ENCODE measurements at places on chromosomes 11 and 22.

DNA sequence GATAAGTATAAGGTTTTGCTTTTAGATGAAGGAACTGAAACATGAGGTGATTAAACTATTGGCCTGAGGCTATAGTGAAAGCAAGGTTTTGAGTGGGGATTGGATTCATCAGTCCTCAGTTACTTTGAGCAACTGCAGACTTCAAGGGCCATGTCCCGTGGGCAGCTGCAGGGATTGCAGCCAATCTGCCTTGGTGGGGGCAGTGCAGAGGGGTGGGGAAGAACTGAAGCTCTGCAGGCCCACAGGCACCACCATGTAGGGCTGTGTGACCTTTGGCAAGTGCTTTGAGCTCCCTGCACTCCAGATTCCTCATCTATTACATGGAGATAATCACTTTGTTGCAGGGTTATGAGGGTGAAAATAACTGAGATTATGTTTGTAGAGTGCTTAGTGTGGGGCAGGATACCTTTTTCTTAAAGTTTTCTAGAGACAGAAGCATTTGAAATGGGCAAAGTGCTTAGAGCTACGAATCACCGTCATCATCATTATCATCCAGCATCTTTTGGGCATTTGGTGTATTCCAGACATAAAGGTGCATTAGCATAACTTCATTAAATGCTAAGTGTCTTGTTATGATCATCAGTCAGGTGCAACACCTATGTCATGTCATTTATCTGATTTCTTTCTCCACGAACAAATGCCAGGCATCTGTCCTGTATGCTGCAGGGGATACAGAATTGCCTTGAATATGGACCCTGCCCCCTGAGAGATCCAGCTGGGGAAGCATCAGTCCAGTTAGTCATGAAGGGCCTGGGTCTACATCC is 72.1 kb upstream of the TENM4 start:
- DNase-seq: no peak

- no peak for DNase-seq
Measured at GRCh38 chr11:95688015-95688414, 101.6 kb downstream of the FAM76B start.

GRCh38 chr11:95924414-95924760 is 480 bp upstream of the MTMR2 start:
- DNase-seq: no peak

DNA sequence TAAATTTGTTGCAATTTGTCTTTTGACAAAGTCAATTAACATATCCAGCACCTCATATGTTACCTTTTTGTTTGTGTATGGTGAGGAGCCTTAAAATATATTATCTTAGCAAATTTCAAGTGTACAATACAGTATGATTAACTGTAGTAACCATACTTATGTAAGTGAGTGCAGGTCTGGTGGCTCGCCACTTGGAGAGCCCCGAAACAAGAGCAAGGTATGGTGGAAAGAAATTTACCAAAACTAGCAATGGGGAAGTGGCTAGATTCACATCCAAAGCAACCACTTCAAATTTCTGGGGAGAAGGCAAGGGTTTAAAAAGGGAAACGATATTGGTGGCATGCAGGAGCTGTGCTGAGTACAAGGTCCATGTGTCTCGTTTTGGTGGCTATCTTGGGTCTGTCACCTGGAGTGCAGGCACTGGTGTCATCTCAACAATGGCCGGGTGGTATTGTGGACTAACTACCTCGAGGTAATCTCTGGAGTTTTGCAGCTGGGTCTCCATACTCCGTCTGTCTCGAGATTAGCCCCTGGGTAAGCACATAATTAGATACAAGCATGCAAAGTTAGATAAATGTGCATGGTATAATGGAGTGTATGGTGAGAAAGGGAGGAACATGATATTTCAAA is 8.2 kb upstream of the FNBP4 start:
- no peak for DNase-seq

- no peak for DNase-seq
Measured at GRCh38 chr22:39839917-39840510, 53.5 kb downstream of the ENTHD1 start.

GRCh38 chr11:59197991-59198390 is 14.7 kb downstream of the MPEG1 start:
- no peak for DNase-seq

GRCh38 chr11:106353031-106353430 is 275.6 kb downstream of the AASDHPPT start:
- no peak for DNase-seq

- DNase-seq: no peak
Measured at GRCh38 chr22:23090457-23090835, 20.1 kb downstream of the GNAZ start.

DNA sequence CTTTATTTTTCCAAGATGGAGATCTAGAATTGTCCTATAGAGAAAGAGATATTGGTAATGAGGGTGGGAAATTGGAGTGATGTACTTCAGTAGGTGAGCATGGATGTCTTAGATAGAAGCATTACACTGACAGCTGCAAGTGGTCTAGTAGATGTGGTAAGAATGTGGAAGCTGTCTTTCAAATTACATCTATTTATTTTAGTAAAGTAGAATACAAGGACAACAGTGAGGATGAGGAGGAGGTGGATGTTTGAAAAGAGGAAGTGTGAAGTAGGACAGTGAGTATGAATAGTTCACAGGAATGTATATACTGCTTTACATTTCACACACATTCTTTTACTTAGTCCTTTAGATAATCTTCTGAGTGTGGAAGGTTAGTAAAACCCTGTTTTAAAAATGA is 64.2 kb downstream of the HIPK3 start:
- no peak for DNase-seq

- no peak for DNase-seq
Measured at GRCh38 chr11:9103542-9104276, 12.3 kb upstream of the SCUBE2 start.

DNA sequence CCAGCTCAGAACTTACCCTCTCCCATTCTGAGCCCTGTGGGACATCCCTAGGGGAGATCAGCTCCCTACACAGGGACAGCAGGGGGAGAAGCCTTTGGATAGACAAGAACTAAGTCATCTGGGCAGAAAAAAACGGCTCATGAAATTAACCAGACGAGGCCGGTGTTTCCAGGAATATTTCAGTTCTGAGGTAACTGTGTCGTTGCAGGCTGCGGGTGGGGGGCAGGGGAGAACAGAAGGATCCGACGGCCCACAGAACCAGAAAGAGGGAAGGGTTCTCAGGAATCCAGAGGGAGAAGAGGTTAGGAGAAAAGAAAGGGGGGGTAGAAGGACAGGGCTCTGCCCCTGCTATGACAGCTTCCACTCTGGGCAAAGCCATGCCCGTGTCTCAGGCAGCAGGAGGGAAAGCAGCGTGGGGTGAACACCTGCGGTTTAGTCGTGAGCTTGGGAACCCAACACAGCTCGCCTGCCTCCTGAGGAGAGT is 3.6 kb downstream of the CLCF1 start:
- no peak for DNase-seq

GRCh38 chr11:41377709-41378394 is 81.6 kb downstream of the LRRC4C start:
- no peak for DNase-seq

DNA sequence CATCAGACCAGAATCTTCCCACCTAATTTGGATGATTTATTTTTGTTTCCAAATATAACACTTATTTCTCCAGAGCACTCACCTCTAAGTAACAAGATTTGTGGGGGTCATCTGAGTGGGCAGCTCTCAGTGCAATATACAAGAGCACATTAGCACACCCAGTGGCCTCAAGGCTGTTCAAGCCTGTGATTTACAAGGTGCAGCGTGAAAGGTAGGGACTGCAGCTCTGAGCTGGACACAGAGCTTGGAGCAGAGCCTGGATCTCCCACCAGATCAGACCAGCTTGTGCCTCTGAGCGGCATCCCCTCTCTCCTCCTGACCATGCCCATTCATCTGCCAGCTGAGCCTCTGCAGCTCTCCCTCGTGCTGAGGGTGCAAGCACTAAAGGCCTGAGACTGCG is 323.3 kb upstream of the ZC3H12C start:
- DNase-seq: peak; percentile 22

DNA sequence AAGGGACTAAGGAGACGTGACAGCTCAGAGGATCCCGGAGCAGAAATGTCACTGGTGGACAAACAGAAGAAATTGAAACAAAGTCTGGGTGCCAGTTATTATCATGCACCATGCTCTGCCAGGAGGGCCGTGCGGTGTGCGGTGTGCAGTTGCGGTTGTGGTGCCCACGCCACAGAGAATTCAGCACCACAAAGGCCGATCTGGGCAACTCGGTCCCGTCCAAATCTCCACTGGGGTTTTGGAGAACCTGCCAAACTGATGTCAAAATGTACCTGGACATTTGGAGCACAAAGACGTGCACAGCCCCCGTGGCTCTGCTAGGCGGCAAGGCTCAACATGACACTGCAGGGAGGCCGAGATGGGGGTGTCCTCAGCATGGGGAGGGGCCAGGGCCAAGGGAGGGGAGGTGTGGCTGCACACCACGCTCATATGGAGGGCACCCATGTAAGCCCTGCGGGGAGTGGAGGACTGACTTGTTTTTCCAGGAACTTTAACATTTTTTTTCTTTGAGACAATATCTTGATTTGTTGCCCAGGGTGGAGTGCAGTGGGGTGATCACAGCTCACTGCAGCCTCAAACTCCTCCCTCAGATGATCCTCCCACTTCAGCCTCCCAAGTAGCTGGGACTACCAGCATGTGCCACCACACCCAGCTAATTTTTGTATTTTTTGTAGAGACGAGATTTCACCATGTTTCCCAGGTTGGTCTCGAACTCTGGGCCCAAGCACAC is 39.4 kb downstream of the GNB1L start:
- no peak for DNase-seq

DNA sequence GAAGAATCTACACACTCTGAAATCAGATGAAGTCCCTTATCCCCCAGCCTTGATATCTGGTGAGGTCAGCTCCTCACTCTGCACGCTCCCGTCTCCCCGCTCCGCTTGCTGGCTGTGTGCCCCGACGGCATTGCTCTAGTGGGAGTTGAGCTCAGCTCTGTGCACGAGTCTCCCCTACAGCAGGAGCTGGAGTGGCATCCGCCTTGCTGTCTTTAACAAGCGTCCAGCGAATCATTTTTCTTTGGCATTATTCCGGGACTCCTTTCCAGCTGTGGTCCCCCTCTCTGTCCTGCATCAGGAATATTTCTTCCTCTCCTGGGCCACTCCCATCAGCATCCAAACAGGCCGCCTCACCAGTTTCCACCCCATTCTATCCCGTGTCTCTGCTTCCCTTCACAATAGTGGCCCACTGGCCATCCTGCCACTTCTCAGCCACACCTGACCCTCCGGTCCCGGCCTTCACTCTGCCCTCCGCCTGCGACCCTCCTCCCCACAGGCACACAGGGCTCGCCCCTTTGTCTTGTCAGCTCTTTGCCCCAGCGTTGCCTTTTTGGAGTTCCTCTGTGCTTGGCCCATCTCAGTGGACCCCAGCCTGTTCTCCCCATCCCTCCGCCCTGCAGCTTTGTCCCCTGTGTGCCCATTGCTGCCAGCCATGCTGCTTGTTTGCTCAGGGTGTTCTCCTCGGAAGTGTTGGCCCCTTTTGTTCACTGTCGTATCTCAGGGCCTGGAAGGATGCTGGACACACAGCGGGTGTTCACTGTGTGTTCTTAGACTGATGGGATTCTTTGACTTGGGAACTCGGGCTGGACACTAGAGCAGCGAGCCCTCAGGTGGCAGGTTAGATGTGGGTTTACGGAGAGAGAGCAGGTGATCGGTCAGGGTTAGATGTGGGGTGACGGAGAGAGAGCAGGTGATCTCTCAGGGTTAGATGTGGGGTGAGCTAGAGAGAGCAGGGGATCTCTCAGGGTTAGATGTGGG is 441.8 kb downstream of the TBC1D22A start:
- no peak for DNase-seq

- DNase-seq: no peak
Measured at GRCh38 chr22:41699264-41700107, at the start of gene MEI1. Gene MEI1, plus strand, starts transcription at chr22:41699503. Its CDS starts 36 bp downstream, at chr22:41699539.

- no peak for DNase-seq
Measured at GRCh38 chr22:24337894-24338645, 67.4 kb downstream of the SPECC1L start.

GRCh38 chr11:102026217-102026616 is 21.0 kb upstream of the CFAP300 start:
- no peak for DNase-seq

GRCh38 chr11:32722255-32722654 is 72.2 kb downstream of the CCDC73 start:
- no peak for DNase-seq

- no peak for DNase-seq
Measured at GRCh38 chr22:19930551-19931486, 10.8 kb upstream of the COMT start.

DNA sequence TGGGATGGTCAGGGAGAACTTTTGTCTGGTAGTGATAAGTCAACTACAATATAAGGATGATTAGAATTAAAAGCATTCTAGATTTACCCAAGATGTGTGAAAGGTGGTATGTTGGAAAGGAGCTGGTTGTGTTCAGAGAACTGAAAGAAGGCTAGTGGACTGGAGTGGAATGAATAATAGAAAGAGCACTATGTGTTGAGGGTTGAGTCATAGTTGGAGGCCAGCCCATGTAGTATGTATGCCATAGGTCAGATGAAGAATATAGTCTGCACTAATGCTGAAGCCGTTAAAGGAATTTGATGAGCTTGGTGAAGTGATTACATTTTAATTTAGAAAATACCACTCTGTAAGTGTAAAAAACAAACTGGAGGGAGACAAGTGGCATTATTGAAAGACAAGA is 514.1 kb downstream of the CNTN5 start:
- DNase-seq: no peak

DNA sequence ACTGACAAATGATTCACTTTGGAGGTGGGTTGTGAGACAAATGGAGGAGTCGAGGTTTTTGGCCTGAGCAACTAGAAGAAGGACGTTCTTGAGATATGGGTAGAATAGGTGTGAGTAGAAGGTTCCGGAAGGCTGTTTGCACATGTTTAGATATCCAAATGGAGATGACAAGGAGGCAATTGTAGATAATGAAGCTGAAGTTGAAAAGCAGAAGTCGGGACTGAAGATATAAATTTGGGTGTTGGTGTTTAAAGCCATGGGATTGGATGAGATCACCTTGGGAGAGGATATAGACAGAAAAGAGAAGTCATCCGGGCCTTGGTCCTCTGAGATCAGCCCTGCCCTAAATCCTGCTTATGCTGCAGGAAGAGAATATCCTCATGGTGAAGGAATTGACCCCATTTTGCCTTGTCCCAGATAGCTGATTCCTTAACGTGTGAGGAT is 75.5 kb upstream of the CD44 start:
- no peak for DNase-seq

DNA sequence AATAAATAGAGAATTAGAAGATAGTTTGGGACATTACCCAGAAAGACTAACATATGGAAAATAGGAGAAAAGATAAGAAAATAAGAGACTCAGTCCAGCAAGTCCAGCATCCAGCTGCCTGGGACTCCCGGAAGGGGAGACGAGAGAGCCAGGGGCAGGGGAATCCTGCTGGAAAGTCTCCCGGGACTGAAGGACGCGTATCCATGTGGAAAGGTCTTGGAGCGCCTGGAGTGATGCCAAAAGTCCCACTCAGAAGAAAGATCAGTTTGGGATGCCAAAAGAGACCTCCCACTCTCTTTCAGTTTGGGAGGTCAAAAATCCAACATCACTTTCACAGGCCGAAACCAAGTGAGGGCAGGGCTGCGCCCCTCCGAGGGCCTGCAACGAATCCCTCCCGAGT is 30.7 kb downstream of the LRFN4 start:
- no peak for DNase-seq

GRCh38 chr11:100841711-100842407 is 154.8 kb downstream of the ARHGAP42 start:
- no peak for DNase-seq

GRCh38 chr22:25406510-25407210 is 157.8 kb upstream of the GRK3 start:
- no peak for DNase-seq

GRCh38 chr11:27437829-27438594 is 34.6 kb downstream of the LGR4 start:
- no peak for DNase-seq

GRCh38 chr11:95516786-95517185 is 272.8 kb downstream of the FAM76B start:
- DNase-seq: no peak

GRCh38 chr11:72871119-72871518 is 56.9 kb downstream of the ATG16L2 start:
- no peak for DNase-seq
